ENCODE measurements at places on chromosomes 2 and 18.

- DNase-seq: no peak
Measured at GRCh38 chr2:160812830-160813505, 319.4 kb upstream of the RBMS1 start.

DNA sequence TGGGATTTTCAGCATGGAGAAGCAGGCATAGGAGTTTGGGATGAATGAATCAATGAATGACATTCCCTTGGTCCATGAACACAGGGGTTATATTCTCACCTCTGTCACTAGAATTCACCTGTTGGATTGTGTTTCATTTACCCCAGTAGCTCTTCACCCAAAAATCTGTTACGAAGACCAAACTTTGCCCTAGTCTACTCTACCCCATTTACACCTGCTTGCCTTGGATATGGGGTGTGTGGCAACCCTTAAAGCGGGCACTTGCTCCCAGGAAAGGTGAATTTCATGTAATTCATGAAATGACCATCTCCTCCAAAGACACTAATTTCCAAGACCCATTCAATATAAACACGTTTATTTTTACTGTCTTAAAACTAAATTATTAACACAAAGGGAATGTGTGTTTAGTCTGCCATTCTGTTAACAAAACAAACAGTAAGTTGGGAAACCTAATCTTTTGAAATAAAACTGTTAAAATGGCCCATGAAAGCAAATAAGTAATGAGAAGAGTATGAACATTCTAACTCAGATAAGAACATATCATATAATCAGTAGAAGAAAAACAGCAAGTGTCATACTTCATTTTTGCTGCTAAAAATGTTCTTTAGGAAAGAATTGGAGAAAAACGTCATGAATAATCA, 268.0 kb downstream of the NAPG start:
- no peak for DNase-seq

GRCh38 chr2:34498561-34498960, 899.5 kb upstream of the FAM98A start:
- no peak for DNase-seq

- DNase-seq: no peak
Measured at GRCh38 chr18:23827681-23828080, 138.4 kb downstream of the LAMA3 start.

DNA sequence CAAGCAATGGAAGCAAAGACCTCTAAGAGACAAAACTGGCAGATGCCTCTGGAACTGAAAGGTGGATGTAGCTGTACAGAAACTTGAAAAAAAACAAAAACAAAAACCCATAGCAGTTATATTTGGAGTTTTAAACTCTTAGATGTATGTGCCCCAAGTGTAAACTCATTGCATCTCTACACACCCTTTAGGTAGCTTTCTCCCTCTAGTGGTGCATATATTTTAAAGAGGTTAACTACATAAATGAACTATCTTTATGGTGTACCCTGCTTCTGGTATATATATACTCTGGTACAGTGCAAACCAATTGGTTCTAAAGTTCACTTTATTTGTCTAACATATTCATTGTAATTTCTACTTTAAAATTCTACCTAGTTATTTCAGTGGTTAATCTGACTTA, 518.2 kb downstream of the NRXN1 start:
- DNase-seq: no peak

- no peak for DNase-seq
Measured at GRCh38 chr2:217612211-217612610, 390.6 kb downstream of the TNS1 start.

Measured in frontal cortex (tissue), 4 donors.